ENCODE measurements at places on chromosomes 6 and 20.

DNA sequence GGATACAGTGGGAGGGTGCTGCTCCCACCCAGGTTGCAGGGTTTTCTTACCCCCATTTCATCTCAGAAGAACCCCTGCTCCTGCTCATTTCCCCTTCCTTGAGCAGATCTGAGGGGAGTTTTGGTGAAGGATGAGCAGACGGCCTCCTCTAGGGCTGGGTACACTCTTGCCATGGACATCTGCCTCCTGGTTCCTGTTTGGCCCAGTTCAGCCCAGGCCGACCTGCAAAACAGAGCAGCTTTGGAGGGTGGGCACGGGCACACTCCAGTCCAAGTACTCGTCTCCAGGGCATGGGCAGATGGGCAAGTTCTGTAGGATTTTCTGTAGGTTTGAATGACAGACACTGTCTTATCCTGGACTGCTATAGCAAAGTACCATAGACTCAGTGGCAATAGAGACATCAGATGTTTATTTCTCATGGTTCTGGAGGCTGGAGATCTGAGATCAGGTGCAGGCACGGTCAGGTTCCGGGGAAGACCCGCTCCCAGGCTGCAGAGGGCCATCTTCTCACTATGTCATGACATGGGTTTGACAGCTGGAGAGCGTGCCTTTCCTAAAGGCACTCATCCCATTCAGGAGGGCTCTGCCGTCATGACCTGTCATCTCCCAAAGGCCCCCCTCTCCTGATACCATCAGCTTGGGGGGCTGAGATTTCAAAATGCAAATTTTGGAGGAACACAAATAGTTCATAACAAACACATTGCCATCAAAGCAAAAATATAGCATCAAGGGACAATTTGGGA lies 6.2 kb downstream of the NPBWR2 start:
- no peak for DNase-seq

GRCh38 chr6:33965766-33966165 lies 162.0 kb upstream of the MLN start:
- DNase-seq: no peak

DNA sequence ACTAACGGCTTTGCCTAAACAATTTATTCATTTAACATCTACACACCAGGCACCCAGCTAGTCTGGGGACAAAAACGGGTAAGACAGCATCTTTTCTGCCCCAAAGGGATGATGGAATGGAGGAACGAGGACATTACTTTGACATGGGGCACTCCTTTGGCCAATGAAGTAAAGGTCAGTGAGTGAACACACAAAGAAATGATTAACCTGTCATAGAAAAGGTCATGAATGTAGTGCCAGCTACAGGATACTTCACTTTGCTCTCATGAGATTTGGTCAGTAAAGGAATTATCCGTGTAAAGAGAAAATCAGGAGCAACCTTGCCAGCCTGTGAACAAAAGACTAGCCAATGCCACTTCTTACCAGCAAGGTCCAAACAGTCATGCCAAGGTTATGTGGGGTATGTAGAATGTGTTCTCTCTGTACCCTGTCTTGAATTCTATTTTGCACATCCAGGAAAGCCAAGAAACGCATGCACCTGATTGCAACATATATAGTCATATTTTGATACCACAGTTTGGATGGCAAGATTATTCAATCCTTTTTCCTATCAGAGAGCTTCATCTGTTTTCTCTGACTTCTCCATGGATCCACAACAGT lies 145.3 kb downstream of the GMPR start:
- no peak for DNase-seq

DNA sequence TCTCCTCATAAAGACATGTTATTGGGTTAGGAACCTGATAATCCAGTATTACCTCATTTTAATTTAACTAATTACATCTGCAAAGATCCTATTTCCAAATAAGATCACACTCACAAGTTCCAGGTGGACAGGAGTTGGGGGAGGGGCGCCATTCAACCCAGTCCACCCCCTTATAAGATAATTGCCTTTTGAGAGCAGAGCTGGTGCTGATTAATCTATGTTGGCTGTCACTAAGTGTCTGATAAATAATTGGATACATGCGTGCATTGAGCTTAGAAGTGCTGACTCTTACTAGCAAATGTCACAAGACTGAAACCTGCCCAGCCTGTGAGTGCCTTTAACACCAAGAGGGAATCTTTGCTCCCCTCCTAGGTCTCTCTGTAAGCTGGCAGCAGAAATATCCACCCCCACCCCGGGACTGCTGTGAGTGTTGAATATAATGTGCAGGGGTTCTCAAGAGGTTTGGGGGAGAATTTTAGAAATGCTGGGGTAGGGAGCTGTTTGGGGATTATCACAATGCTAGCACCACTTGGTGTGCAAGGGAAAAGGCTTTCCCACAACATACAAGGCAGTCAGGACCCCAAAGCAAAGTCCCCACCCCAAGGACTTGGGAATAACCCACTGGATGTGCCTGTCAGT lies 87.5 kb downstream of the ANKRD60 start:
- DNase-seq: no peak

- no peak for DNase-seq
These were observed 13.9 kb upstream of the IPCEF1 start for GRCh38 chr6:154370545-154370944.

GRCh38 chr6:156080371-156080770 lies 624.7 kb upstream of the NOX3 start:
- no peak for DNase-seq

DNA sequence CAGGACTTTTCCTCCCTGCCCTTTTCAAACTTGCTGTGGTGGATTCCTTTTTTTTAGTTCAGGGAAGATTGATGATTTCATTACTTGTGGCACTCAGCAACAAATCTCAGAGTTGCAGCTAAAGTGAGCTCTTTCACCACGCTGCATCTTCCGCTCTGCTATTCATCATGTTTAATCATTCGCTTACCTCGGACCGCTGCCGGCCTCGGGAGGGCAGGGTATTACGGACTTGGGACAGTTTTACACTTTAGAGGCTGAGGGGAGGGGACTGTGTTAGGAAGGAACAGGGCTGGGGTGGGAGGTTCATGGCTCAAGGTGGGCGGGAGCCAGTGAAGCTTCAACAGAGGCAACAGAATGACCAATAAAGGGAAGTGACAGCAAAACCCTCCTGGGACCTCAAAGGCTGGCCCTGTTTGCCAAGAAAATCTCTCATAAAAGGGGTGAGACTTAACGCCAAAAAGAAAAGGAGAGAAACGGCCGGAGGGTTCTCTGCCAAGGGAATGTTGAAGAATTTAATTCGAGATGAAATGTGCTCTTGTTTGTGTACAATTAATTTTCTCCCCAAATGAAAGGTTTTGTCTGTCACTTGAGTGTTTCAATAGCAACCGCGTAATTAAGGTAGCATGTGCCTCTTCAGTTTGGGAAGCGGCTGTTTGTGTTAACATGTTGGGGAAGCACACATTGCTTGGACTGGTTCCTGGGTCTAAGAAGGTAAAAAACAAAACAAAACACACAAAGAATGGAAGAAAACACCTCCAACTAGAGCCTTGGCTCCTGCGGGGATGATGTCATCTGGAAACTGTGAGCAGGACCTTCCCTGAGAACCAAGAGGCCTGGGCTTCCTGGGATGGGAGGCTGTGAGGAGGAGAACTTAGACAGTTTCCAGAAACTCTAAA lies 72.5 kb upstream of the SULF2 start:
- peak; percentile 45 for DNase-seq

DNA sequence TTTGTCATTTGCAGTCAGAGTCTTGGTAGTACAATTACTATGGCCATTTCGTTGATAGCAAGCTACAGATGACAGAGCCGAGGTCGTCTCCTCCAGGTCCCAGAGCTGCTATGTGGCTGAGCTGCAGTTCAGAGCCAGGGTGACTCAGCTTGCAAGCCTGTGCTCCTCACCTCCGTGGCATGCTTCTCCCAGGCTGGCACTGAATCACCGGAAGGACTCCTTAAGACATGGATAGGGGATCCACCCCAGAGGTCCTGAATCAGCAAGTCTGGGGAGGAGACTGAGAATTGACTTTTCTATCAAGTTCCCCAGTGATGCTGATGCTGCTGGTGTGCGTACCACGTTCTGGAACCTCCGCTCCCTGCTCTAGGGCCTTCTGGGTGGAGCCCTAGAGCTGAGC lies 291.2 kb downstream of the CDH26 start:
- no peak for DNase-seq
